ENCODE measurements at places on chromosomes 6 and 20.

- no peak overlapping the region for H3K27ac ChIP-seq
- no peaks in the 10 kb centered on the region for H3K27me3 ChIP-seq
- no peak for DNase-seq
- peaks cover 3% of the 10 kb centered on the region for H3K4me1 ChIP-seq
- H3K36me3 ChIP-seq: peaks cover 44% of the 10 kb centered on the region
These were observed 16.4 kb downstream of the TOMM34 start for GRCh38 chr20:44943828-44944227.

GRCh38 chr6:161270116-161270515, 3.7 kb downstream of the AGPAT4 start:
- H3K4me1 ChIP-seq: peaks cover 19% of the 10 kb centered on the region
- no peak overlapping the region for H3K27ac ChIP-seq
- peaks cover 2% of the 10 kb centered on the region for H3K27me3 ChIP-seq
- peaks cover 2% of the 10 kb centered on the region for H3K36me3 ChIP-seq

- H3K4me1 ChIP-seq: peaks cover 16% of the 10 kb centered on the region
- no peak overlapping the region for H3K4me3 ChIP-seq
These were observed 246.9 kb upstream of the PRDM1 start for GRCh38 chr6:105839266-105839665.

DNA sequence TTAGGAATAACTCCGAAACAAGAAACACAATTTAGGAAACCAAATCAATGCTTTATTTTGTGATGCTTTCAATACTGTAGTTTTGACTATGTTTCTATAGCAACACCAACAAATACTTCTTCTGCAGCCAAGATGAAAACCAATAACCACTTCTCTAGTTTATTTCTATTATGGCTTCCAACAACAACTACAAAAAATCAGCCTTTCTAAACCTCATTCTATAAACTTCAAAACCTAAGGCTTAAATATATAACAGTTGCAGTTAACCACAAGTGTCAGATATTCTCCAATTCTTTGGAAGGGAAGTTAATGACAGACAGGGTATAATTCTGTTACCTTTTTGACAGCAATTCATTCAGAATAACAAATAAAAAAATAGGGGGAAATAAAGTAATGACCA, 80.9 kb downstream of the EPB41L2 start:
- H3K4me3 ChIP-seq: no peak overlapping the region
- no peaks in the 10 kb centered on the region for H3K27me3 ChIP-seq
- no peak overlapping the region for H3K27ac ChIP-seq

DNA sequence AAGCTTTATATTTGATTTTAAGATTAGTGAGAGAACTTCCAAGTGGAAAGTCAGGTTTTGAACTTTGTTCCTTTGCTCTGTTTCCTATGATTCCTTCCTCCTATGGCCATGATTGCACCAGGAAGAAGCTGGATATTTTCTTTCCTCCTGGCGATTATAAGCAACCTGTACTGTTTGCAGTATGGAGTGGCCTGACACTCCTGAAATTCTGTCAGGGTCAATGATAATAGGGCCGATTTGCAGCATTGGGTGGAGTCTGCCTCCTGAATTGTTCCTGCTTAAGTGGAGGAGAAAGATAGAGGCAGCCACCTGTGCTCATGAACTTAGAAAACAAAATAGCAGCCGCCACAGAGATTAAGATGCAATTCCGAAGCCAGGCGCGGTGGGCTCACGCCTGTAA, 9.8 kb upstream of the FAM217A start:
- H3K27me3 ChIP-seq: peaks cover 5% of the 10 kb centered on the region
- DNase-seq: no peak
- no peak overlapping the region for H3K27ac ChIP-seq
- H3K36me3 ChIP-seq: no peaks in the 10 kb centered on the region
- no peaks in the 10 kb centered on the region for H3K4me1 ChIP-seq

DNA sequence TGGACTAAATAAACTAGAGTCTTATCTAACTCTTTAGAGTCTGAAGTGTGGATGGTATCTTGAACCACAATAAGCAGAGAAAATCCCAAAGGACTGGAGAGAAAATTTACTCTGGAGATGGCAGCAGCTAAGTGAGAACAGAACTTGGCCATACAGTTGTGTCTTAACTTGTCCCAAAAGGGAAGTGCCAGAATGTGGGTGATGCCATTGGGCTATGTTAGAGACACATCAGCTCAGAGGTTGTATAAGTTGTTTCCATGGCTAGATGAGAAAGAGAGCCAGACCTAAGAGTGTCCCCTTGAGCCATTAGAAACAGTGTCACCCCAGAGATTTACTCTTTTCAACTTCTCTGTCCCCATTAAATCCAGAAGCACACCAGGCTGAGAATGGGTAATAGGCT, 36.2 kb downstream of the FOXO3 start:
- no peaks in the 10 kb centered on the region for H3K27me3 ChIP-seq
- DNase-seq: no peak
- H3K4me3 ChIP-seq: no peak overlapping the region
- no peak overlapping the region for H3K27ac ChIP-seq
- peaks cover 48% of the 10 kb centered on the region for H3K4me1 ChIP-seq

DNA sequence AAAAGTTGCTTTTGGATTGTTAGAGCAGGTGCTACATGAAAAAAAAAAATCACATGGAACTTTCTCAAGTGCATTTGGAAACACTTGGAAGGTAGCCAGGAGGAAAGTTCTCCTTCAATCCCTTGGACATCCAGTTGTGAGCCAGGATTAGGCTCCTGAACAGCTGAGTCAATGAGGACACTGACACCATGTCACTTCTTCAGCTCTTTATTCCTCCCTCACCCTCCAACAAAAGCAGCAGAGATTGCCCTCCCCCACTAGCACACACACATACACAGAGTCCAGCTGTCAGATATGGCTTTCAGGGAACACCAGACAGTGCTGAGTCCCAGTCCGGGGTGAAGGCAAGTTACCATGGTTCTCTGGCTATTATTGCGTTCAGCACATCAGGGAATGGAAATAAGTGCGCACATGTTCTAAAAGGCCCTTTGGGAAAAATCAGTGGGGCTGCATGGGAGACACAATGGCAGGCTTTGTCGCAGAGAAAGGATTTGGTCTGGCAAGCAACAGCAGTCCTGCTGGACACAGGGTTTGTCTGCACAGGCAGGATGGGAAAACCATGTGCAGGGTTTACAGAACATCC, 124.7 kb upstream of the MARCKS start:
- no peak overlapping the region for H3K4me3 ChIP-seq
- no peak for DNase-seq
- H3K27ac ChIP-seq: no peak overlapping the region
- no peaks in the 10 kb centered on the region for H3K4me1 ChIP-seq
- peaks cover 2% of the 10 kb centered on the region for H3K27me3 ChIP-seq

Data from activated CD8-positive, alpha-beta memory T cell treated with anti-CD3 and anti-CD28 coated beads, Interleukin-2, amount 10 ng/mL, durations not matched to agents 7 days and 5 days (primary cell).